ENCODE measurements at places on chromosomes 3 and 15.

- no peaks in the 10 kb centered on the region for H3K27me3 ChIP-seq
- DNase-seq = no peak
- H3K27ac ChIP-seq = no peak overlapping the region
- H3K4me3 ChIP-seq = no peak overlapping the region
- no peaks in the 10 kb centered on the region for H3K4me1 ChIP-seq
These were observed 1108.3 kb downstream of the ROBO1 start for GRCh38 chr3:78659386-78659987.

DNA sequence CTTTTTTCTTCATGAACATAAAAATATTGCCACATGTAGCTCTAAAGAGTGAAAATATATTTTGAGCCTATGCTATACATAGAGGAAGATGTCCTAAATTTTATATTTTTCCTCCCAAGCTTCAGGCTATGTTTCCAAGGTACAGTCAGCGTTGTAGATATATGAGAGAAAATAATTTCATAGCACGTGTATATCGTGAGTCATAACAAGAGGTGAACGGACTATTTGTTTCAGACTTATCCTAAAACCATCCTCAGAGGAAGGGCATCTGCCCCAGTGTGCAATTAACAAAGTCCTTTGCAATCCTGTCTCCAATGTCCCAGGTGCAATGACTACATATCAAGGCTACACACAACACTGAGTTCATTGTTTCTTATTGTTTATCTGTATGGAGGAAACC is 177.3 kb upstream of the ARRDC4 start:
- H3K27ac ChIP-seq = no peak overlapping the region
- no peaks in the 10 kb centered on the region for H3K4me1 ChIP-seq
- no peaks in the 10 kb centered on the region for H3K36me3 ChIP-seq
- DNase-seq = no peak

DNA sequence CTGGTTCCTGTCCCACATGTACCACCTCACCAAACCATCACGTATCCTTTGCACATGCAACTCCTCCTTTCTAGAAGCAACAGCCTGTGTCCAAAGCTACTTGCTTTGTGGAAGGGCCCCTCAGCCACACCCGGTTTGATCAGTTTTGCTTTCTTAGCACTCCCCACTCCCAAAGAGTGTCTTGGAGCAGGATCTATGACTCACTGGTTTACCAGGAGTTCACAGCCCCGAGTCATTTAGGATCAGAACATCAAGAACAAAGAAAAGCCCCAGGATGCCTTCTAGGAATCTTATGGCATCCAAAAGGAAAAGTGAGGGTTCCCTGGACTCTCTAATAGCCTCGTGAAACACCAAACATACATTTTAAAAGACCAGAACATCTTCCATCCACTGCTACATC is 50.7 kb upstream of the IGF1R start:
- no peak for DNase-seq
- no peak overlapping the region for H3K27ac ChIP-seq
- H3K4me3 ChIP-seq = no peak overlapping the region
- peaks cover 23% of the 10 kb centered on the region for H3K27me3 ChIP-seq
- H3K36me3 ChIP-seq = no peaks in the 10 kb centered on the region
- H3K4me1 ChIP-seq = peaks cover 9% of the 10 kb centered on the region

GRCh38 chr15:85618228-85618505 is 176.6 kb downstream of the KLHL25 start:
- peaks cover 32% of the 10 kb centered on the region for H3K4me1 ChIP-seq
- H3K36me3 ChIP-seq = no peaks in the 10 kb centered on the region
- no peak for DNase-seq
- no peak overlapping the region for H3K4me3 ChIP-seq
- no peaks in the 10 kb centered on the region for H3K27me3 ChIP-seq
- no peak overlapping the region for H3K27ac ChIP-seq

GRCh38 chr3:186849374-186849975 is 7.0 kb downstream of the ADIPOQ start:
- peaks cover 18% of the 10 kb centered on the region for H3K4me1 ChIP-seq
- peak overlapping the region; percentile 24 for H3K27ac ChIP-seq
- H3K27me3 ChIP-seq = peaks cover 16% of the 10 kb centered on the region
- H3K36me3 ChIP-seq = peaks cover 4% of the 10 kb centered on the region
- peak overlapping the region; percentile 55 for H3K4me3 ChIP-seq

- H3K27ac ChIP-seq = no peak overlapping the region
- H3K36me3 ChIP-seq = no peaks in the 10 kb centered on the region
- no peak for DNase-seq
- H3K4me3 ChIP-seq = no peak overlapping the region
These were observed 25.5 kb downstream of the GLDN start for GRCh38 chr15:51366920-51367319.

GRCh38 chr3:172615296-172615695 is 92.1 kb upstream of the TNFSF10 start:
- no peak for DNase-seq
- H3K4me3 ChIP-seq = no peak overlapping the region
- peak overlapping the region; percentile 6 for H3K27ac ChIP-seq
- H3K4me1 ChIP-seq = peaks cover 14% of the 10 kb centered on the region
- no peaks in the 10 kb centered on the region for H3K27me3 ChIP-seq

GRCh38 chr3:49567406-49567805 is 13.1 kb downstream of the BSN start:
- H3K4me1 ChIP-seq = peaks cover 2% of the 10 kb centered on the region
- no peak for DNase-seq
- H3K27ac ChIP-seq = no peak overlapping the region
- peaks cover 2% of the 10 kb centered on the region for H3K36me3 ChIP-seq
- no peak overlapping the region for H3K4me3 ChIP-seq

DNA sequence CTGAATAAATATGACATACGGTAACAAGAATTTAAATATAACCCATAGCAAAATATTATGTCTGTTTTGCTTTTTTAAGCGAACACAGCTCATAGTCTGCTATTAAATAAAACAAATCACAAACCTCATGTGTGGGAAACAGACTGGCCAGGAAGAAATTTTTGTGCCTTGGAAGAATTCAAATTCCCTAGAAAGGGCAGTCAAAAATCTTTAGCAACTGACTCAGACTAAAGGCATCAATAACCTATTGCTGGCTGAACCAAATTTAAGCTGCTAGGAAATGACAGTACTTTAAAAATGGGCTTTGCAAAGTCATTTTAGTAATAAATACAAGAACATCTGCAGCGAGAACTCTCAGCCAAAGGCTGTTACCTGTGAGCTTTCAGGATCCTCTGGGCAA is 151.4 kb downstream of the PLD1 start:
- H3K27me3 ChIP-seq = peaks cover 7% of the 10 kb centered on the region
- H3K36me3 ChIP-seq = peaks cover 2% of the 10 kb centered on the region
- no peak for DNase-seq
- no peak overlapping the region for H3K27ac ChIP-seq
- no peak overlapping the region for H3K4me3 ChIP-seq

DNA sequence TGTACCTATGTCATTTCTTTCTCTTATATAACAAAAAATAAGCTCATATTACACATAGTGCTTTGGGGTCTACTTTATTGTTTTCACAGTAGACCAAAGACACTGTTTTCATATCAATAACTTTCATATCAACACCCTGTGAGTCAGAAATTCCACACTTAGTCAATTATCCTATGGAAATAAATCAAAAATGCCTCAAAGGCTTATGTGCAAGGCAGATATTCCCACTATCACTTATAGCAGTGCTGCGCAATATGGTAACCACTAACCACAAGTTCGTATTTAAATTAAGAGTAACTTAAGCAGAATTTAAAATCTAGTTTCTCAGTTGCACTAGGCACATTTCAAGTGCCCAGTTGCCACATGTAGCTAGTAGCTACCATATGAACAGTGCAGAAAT is 15.9 kb downstream of the SCG3 start:
- no peak overlapping the region for H3K4me3 ChIP-seq
- no peaks in the 10 kb centered on the region for H3K36me3 ChIP-seq
- peaks cover 10% of the 10 kb centered on the region for H3K4me1 ChIP-seq
- DNase-seq = no peak
- H3K27ac ChIP-seq = no peak overlapping the region

DNA sequence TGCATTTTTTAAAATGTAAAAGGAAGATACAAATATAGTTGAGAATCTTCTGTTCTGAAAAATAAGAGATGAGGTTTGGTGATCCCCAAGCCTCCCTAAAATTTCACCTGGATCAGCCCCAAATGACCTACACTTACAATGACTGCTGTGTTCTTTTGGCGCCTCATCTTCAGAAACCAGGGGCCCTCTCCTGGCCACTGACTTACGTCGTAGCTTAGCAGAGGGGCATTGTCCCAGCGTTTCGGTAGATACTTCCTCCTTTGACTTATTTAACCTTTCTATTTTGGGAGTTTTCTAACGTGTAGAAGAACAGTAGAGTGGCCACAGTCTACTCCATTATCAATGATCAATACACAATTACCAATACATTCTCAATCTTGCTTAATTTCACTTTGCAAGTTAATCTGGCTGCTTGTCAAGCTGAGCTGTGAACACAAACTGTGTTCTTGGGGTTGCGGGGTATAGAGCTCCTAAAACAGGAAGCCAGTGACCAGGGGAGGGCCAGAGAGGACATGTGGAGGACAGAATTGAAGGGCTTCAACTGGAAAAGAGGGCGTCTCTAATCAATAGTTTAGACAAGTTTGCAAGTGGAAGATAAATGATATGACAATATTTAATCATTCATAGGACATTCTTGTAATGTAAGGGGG is 419.5 kb downstream of the LPP start:
- no peak overlapping the region for H3K4me3 ChIP-seq
- no peaks in the 10 kb centered on the region for H3K27me3 ChIP-seq
- DNase-seq = no peak
- H3K36me3 ChIP-seq = peaks cover 2% of the 10 kb centered on the region
- H3K4me1 ChIP-seq = peaks cover 10% of the 10 kb centered on the region
- H3K27ac ChIP-seq = peak overlapping the region; percentile 61

DNA sequence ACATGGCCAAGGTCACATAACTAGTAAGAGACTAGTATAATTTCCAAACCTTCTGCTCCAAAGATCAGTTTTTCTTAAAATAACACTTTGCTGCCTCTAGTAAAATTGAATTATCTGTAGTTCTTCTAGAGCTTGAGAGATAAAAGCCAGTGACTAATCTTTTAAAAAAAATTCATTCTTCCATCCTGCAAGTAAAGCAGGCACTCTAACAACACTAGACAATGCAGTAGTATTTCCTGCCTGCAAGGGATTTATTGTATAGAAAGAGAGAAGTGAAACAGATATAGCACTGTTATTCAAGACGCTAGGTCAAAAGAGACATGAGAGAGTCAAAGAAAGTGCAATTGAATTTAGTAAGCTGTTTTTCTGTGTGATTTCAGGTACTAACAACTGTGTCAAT is 159.5 kb upstream of the TBC1D5 start:
- no peak for DNase-seq
- H3K4me1 ChIP-seq = no peaks in the 10 kb centered on the region
- H3K4me3 ChIP-seq = no peak overlapping the region
- H3K27me3 ChIP-seq = peaks cover 22% of the 10 kb centered on the region

- H3K4me3 ChIP-seq = peak overlapping the region; percentile 41
- H3K27me3 ChIP-seq = no peaks in the 10 kb centered on the region
- peaks cover 52% of the 10 kb centered on the region for H3K4me1 ChIP-seq
- H3K27ac ChIP-seq = peak overlapping the region; percentile 80
These were observed 29.1 kb downstream of the CRYGS start for GRCh38 chr3:186515125-186515524.

DNA sequence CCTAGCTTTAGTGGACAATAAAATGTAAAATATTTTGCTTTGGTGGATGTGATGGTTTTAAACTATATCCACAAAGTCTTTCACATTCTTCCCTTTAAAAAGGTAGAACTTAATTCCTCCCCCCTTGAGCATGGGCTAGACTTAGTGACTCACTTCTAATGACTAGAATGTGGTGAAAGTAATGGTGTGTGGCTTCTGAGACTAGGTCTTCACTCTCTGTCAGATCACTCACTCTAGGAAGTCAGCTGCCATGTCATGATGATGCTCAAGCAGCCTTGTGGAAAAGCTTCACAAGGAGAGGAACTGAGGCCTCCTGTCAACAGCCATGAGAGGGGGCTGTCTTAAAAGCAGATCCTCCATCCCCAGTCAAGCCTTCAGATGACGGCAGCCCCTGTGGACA is 4.2 kb downstream of the LRRC2 start:
- H3K27ac ChIP-seq = peak overlapping the region; percentile 61
- peaks cover 23% of the 10 kb centered on the region for H3K4me1 ChIP-seq
- no peak for DNase-seq
- H3K36me3 ChIP-seq = no peaks in the 10 kb centered on the region
- H3K27me3 ChIP-seq = peaks cover 21% of the 10 kb centered on the region

GRCh38 chr3:51391566-51392354 is 675 bp downstream of the RBM15B start:
- H3K4me1 ChIP-seq = peaks cover 37% of the 10 kb centered on the region
- H3K4me3 ChIP-seq = peak overlapping the region; percentile 87
- DNase-seq = peak; percentile 35
- peak overlapping the region; percentile 85 for H3K27ac ChIP-seq
- no peaks in the 10 kb centered on the region for H3K27me3 ChIP-seq

GRCh38 chr15:48046813-48047438 is 73.9 kb upstream of the SLC24A5 start:
- no peak for DNase-seq
- peaks cover 7% of the 10 kb centered on the region for H3K27me3 ChIP-seq
- H3K4me1 ChIP-seq = no peaks in the 10 kb centered on the region
- H3K27ac ChIP-seq = no peak overlapping the region
- H3K4me3 ChIP-seq = no peak overlapping the region
- H3K36me3 ChIP-seq = no peaks in the 10 kb centered on the region

DNA sequence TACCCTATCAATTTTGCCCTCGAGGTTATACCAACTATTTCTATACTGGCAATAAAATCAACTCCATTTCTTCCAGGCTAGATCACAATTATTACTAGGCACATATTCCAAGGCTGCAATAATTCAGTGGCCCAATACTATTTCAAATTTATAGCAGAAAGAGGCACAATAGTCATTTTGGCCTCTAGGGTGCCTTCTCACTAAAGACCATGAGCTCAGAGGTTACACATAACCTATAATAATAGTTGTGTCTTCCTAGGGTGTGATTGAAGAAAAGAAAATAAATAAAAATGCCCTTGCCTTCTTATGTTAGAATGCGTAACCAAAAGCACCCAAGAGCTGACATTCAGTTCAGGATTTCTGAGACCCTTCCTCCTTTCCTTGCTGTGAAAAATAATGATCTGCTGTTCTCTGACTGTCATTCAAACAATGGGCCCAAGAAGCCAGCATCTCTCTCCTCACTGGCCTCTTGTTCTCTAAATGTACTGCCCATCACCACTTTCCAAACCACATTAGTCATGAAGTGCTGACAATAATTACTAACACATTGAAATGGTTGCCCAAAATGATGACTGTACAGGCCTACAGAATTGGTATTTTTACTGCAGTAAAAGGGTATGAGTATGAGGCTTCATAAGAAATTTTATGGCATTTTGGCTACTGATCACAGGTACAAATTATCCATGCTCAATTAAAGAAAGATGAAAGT is 244.8 kb downstream of the LRRN1 start:
- DNase-seq = no peak
- no peak overlapping the region for H3K4me3 ChIP-seq
- no peaks in the 10 kb centered on the region for H3K36me3 ChIP-seq
- H3K4me1 ChIP-seq = no peaks in the 10 kb centered on the region

GRCh38 chr3:97863775-97864174 is 42.0 kb downstream of the CRYBG3 start:
- H3K36me3 ChIP-seq = no peaks in the 10 kb centered on the region
- no peak overlapping the region for H3K27ac ChIP-seq
- DNase-seq = no peak
- peaks cover 2% of the 10 kb centered on the region for H3K4me1 ChIP-seq
- H3K4me3 ChIP-seq = no peak overlapping the region
- H3K27me3 ChIP-seq = no peaks in the 10 kb centered on the region

GRCh38 chr3:4562595-4562994 is 69.4 kb downstream of the ITPR1 start:
- no peak for DNase-seq
- H3K4me3 ChIP-seq = no peak overlapping the region
- peaks cover 26% of the 10 kb centered on the region for H3K4me1 ChIP-seq
- no peak overlapping the region for H3K27ac ChIP-seq

All from T-helper 17 cell (primary cell).